ENCODE measurements at places on chromosomes 6 and 20.

DNA sequence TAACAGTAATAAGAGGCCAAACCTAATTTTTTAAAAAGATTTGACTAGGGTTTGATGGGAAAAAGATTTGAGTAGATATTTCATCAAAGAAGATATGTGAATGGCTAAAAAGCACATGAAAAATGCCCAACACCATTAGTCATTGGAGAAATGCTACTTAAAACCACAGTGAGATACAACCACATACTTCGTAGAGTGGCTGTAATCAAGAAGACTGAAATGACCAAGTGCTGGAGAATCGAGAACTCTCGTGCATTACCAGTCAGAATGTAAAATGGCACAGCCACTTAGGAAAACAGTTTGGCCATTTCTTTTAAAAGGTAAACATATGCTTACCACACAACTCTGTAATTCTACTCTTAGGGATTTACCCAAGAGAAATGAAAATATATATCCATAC, 175.5 kb downstream of the EYA2 start:
- DNase-seq, result no peak

GRCh38 chr20:62782893-62783278, 13.4 kb upstream of the MRGBP start:
- DNase-seq, result no peak

DNA sequence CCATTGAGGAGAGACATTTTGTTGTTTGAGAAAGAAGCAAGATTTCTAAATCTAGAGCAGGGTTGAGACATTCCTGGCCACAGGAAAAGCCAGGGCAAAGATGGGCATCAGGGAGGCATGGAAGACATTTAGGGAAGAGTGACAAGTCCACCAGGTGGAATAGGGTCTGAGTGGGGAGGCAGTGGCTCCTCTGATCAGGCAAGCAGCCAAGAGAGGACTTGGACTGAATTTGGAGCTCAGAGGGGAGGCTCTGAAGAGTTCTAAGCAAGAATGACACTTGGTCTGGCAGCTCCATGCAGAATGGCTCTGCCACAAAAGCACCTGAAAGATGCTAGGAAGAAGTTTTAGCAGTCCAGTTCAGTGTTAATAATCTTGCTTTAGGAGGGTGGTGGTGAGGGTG, 120.8 kb downstream of the FYN start:
- no peak for DNase-seq

GRCh38 chr6:131029626-131030297, 33.3 kb downstream of the EPB41L2 start:
- no peak for DNase-seq

GRCh38 chr6:116982401-116982800, 105.4 kb downstream of the RFX6 start:
- DNase-seq, result no peak
